ENCODE measurements at places on chromosomes 16 and 17.

GRCh38 chr16:1978476-1979120, 2.7 kb downstream of the NOXO1 start:
- no peak for DNase-seq

DNA sequence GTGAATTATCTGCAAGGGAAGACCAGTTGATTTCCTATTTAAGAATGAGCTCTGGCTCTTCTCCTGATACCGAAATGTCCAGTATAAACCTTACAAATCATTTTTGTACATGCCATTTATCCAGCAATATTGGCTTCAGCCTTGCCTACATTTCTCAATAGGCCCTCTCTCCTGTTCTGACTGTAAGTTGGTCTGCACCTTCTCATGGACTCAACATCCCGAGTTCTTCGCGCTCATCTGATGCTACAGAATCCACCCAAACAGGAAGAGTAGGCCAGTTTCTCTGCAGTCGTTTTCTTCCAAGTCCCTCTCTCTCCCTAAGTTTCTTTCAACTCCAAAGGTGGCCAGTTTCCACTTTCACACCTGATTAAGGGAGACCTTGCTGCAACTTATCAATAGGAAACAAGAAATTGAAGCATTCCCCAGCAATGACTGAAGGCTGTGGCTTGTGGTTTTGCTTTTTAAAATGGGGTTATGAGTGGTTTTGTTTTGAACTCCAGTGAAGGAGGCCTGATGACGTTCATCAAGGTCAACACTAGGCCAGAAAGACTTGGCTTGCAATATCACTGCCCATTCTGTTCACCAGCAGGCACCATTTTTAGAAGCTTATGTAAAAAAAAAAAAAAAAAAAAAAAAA, 383.0 kb downstream of the MAF start:
- DNase-seq, result no peak

- DNase-seq, result no peak
Measured at GRCh38 chr17:14203388-14203787, 33.3 kb downstream of the CDRT15 start.

DNA sequence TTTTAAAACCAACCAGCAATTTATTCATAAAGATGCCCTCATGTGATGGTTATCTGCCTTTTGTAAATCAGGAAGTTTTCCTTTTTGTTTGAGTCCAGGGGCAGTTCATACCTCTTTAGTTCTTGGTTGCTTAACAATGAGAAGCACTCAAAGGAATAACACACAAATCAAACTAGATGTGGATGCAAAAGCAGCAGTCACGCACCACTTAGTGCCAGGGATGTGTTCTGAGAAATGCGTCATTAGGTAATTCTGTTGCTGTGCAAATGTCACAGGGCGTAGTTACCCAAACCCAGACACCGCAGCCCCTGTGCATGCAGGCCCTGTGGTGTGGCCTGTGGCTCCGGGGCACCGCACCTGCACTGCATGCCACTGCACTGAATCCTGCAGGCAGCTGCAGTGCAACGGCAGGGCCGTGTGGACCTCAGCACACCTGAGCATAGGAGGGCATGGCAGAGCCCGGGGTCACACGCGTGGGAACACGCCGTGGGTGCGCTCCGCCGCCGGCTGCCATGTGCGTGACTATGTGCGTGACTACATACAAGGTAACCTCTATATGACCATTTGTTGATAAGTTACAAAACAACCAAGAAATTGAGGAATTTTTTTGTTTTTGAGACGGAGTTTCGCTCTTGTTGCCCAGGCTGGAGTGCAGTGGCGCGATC, 39.6 kb downstream of the PKD1 start:
- no peak for DNase-seq

- no peak for DNase-seq
Measured at GRCh38 chr17:63819585-63820537, 7.4 kb upstream of the PSMC5 start.

DNA sequence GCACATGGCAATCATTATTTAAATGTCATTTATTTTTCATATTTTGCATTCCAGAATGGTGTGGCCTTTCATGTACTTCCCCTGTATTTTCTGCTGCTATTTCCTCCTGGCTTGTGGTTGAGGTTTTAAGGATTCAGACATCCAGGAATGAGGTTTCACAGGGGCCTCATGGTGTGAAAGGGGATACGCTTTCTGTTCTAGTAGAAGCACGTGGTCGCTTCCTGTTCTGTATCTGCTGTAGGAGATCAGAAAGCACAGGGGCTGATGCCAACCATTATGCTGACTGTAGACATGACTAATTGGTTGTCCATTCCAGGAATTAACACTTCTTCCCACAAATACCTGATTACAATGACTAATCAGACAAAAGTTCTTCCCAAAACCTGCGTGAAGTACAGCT, 405.9 kb downstream of the SHISA9 start:
- no peak for DNase-seq

DNA sequence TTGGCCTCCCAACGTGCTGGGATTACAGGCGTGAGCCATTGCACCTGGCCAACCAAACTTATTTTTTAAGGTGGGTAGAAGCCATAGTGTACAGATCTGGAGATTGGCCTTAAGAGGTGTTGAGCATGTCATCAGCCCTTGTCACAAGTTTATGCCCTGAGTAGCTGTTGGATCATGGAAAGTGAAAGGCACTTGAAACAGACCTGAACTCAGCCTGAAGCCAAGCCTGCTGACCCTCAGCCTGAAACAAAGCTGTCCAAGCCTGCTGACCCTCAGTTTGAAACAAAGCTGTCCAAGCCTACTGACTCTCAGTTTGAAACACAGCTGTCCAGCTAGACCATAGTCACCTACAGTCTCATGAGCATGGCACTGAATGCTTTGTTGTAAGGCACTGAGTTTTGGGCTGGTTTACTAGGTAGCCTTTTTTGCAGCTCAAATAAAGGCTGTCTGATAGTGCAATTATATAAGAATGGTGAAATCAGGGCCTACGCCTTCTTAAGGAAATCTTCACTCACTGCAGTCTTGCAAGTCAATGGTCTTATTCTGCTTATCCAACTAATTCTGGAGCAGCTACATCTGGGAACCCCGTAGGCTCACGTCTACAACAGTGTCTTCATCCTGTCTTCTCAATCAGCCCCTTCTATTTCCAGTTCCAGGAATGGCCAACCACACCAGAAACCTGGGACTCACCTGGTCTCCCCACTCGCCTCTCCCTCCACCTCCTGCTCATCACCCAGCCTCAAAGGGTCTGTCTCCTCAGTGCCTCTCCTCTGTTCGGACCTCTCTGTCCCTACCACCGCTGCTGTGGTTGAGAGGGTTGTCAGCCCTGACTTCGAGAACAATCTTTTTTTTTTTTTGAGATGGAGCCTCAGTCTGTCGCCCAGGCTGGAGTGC, 2.9 kb upstream of the NPIPB15 start:
- no peak for DNase-seq

DNA sequence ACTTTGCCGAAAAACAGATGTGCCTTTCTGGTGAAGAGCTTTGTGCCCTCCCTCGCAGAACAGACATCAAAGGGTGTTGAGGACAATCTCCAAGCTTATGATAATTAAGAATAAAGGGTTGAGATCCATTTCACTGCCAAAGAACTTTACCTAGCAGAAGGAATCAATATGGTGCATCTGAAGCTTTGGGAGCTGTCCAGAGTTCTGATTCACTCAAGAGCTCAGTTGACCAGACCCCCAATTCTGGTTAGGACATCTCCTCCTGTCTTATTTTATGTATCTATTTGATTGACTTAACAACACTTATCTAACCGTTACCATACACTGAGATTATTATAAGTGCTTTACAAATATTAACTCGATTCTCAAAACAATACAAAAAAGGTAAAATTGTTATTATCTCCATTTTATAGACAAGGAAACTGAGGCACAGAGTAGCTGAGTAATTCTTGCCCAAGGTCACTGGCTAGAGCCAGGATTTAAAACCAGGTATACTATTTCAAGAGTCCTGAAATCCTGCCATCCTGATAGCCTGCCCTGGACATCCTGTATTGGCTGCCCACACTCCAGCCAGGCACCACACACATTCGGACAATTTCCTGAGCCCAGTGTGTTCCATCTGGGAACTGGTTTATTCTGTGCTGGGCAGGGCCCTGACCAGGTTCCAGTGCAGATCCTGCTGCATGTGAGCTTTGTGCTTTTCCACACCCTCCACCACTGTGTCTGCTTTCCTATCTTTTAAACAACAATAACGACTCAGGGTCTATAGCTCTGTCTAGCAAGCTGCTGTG, 29.8 kb downstream of the PITPNM3 start:
- no peak for DNase-seq

- DNase-seq, result no peak
Measured at GRCh38 chr16:30444231-30445148, 1.2 kb downstream of the SEPHS2 start.

DNA sequence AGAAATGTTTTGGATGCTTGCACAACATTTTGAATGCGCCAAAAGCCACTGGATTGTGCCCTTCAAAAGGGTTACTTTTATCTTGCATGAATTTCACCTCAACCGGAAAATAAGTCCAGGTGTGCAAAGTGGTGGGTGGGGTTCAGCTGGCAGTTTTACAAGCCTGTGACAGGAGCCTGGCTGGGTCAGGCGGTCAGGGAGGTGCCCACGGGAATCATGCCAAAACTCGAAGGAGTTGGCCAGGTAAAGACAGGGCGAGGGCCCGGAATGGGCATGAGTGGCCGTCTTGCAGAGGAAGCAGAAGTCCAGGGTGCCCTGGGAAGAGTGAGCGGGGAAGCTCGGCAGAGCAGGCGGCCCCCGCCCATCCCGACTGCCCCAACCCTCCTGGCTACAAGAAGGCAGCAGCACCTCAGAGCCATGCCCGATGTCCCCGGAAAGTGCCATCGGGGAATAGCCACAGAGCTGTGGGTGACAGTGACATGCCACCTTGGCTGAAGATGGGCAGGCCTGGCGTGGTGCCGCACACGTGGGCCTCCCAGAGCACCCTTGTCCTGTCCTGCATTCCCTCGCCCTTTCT, 19.1 kb upstream of the CACNG1 start:
- DNase-seq, result no peak

DNA sequence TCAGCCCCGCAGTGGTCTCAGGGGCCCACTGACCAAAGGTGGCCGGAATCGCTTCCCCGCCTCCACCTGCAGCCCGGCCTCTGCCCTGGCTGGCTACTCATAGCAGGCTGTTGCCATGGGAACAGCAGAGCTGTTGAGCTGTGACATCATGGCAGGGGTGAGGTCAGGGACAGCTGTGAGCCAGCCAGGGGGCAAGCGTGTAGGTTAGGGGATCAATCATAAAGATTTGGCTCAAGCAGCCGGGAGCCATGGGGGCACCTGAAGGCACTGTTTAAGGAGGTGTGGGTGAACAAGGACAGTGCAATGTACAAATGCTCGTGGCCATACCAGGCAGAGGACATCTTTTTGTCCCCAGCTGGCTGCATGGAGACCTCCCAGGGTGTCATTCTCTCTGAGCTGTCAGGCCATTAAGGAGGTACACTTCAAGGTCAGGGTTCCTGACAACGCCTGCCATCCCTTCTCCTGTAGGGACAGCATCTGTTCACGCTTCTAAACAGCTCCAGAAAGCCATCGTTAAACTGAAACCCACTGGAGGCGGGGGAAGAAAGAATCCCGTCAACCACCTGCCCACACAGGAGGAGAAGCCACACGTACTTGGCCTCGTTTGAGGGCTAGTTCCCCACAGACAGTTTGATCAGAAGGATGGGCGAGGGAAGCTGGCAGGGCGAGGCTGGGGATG, at the start of gene CEP295NL:
Gene CEP295NL (minus strand): TSS at position 101 of the 679 bp plus-strand sequence. CDS start 1,373 bp downstream, outside the sequence.
- DNase-seq, result no peak

DNA sequence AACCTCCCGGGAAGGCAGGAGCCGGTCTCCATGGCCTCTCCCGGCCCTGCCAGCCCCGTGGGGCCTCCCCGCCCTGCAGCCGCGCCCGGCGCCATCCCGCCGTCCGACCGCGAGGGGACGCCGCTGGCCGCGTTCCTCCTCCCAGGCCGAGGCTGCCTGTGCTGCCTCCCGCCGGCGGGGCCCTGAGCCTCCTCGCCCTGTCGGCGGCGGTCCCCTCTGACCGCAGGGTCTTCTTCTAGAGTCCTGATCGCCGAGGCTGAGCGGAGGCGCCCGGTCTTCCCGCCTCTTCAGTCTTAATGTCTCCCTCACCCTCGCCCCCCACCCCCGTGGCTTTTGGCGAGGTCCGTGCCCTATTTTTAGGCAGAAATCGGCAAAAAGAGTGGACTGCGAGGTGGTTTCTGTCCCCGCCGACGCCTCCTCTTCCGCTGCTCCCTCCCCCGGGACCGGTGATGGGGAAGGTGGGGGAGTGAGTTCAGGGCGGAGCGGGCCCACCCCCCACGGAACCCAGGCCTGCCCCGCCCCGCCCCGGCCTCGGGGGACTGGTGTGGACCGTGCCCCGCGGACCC, 794 bp upstream of the CPNE7 start:
- DNase-seq, result no peak

DNA sequence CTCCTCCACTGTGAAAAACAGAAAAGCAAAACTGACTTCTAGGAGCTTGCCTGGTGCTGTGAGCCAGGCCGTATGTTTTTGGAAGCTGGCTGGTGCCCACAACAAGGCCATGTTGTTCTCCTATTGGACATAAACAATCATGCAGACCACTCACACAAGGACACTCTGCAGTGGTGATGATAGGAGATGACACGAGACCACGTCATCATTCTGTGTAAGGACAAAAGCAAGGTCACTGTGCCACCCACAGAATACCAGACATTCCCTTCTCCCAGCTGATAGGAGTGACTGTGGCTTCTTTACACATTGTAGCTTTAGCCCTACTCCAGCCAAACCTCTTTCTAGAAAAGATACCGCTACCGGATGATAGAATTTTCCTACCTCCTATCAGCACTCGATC, 47.7 kb upstream of the LCMT1 start:
- no peak for DNase-seq

- no peak for DNase-seq
Measured at GRCh38 chr16:17556276-17557052, 85.7 kb upstream of the XYLT1 start.

DNA sequence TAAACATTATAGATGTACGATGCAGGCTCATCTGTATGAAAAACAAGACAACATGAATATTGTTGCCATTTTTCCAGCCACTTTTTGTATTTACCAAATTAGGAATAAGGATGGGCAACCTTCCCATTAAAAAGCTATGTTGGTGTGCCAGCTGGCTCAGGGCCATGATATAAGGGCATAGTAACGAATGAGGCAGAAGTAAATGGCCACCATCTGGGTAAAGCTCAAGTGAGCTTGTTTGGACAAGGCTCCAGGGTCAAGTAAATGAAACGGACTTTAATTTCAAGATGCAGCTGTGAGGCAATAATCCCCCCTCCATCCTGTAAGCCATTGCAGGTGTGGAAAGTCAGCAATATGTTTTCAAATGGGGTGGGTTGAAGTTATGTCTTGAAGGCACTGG, 930.9 kb upstream of the CDH8 start:
- no peak for DNase-seq

GRCh38 chr17:44066204-44066930, at the start of gene LSM12:
Gene LSM12 (minus strand): TSS chr17:44066671. CDS start chr17:44066587, 84 bp downstream.
- DNase-seq, result peak; percentile 83
